ENCODE measurements at places on chromosomes 3 and 15. TPM values are rescaled to one million over a fixed set of nuclear protein-coding genes. Genes with fewer than 3 reads are reported as not detected.

The PDIA5 gene
- total RNA-seq, result 104 TPM

The SLC2A2 gene
- not detected for total RNA-seq

The DCLK3 gene
- total RNA-seq, result not detected

The ZNF445 gene
- total RNA-seq, result 7.9 TPM

The TRIM71 gene
- not detected for total RNA-seq

The SLC9C1 gene
- total RNA-seq, result 0.11 TPM

The ADGRG7 gene
- not detected for total RNA-seq
